ENCODE measurements at places on chromosomes 5 and 9.

- no peak for DNase-seq
Measured at GRCh38 chr5:103938146-103938695, 375.6 kb upstream of the NUDT12 start.

DNA sequence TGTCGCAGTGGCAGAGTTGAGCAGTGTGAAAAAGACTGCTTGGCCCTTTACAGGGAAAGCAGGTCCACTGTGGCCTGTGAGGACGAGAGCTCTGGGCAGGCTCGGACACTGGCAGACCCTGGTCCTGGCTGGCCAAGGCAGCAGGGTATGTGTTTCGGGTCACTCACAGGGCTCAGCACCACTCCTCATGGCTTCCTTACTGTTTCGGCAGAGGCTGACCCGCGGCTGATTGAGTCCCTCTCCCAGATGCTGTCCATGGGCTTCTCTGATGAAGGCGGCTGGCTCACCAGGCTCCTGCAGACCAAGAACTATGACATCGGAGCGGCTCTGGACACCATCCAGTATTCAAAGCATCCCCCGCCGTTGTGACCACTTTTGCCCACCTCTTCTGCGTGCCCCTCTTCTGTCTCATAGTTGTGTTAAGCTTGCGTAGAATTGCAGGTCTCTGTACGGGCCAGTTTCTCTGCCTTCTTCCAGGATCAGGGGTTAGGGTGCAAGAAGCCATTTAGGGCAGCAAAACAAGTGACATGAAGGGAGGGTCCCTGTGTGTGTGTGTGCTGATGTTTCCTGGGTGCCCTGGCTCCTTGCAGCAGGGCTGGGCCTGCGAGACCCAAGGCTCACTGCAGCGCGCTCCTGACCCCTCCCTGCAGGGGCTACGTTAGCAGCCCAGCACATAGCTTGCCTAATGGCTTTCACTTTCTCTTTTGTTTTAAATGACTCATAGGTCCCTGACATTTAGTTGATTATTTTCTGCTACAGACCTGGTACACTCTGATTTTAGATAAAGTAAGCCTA, 15.7 kb downstream of the SQSTM1 start:
- no peak for DNase-seq

DNA sequence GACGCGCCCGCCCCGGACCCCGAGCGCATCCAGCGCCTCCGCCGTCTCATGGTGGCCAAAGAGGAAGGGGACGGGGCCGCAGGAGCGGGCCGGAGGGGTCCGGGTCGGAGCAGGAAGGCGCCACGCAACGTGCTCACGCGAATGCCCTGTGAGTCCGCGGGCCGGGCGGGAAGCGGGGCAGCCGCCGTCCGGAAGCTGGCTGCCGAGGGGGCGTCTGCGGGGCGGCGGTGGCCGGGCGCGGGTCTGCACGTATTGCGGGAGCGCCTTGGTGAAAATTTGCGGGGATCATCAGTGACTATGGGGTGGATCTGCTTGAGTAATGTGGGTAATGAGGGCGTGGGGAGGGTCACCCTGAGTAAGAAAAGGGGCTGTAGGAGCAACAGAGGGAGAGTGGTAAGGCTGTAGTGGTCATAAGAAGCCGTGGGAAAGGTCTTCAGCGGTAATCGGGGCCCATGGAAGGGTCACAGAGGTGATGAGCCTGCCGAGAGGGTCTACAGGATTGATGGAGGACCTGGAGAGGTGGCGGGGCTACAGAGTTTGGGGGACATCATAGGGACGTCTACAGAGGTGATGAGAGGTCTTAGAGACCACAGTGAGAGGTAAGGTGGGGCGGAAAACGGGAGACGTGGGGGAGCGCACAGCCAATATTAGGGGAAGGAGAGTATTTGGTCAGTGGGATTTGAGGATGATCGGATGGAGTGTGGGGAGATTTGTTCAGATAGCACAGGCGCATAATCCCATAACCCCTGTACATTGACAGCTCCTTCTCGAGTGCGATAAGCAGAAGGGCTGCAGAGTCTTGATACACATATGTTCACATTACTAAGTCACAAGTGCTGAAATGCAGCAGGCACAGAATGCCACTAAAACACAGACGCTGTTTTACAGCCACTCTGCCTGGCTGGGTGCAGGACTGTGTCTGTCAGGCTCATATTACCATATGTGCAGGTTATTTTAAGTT, 819 bp downstream of the LSM11 start:
- peak; percentile 12 for DNase-seq

- no peak for DNase-seq
Measured at GRCh38 chr5:111201705-111202104, 22.5 kb upstream of the CAMK4 start.

DNA sequence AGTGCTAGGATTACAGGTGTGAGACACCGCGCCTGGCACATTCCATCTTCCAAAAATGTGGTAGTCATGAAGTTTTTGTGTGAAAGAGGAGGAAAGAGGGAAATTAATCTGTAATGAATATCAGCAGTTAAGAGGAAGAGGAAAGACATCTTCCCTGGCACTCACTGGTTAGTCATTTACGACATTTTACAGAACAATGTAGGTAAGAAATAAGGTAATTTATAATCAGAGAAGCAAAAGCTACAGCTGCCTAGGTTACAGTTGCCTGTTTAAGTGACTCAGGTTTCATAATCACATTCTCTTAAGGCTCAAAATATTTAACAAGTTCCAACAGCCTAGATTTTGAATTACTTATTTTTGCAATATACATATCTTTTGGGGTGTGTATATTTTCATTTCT, 26.9 kb downstream of the CNOT6 start:
- DNase-seq: no peak

DNA sequence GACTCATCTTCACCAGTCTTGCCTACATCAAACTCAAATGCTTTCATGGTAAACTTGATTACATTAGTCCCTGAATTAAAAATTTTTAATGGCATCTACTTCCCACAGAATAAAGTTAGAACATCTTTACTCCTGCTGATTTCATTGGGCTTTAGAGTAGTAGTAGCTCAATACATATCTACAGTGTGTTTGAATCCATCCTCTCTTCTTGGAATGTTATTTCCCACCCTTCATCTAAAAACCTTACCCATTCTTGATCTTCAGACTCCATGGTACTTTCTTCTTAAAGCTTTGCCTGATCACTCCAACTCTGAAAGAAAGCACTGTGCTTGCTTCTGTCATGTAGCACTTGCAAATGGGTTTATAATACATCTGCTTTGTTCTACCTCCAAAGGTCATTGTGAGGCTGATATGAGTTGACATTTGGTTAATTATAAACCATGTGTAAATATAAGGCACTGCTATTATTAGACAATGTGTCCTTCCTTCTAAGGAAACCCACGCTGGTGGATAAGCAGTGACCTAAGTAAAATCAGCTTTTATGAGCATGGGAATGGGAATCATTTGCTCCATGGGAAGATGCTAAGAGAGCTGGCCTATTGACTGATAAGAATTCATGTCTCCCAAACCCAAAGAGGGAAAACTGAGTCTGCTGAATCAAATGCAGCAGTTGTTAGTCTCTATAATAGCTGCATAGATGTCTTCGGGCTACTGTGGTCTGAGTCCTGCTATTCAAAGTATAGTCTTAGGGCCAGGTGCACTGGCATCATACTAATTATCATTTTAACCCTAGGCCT, 7.5 kb upstream of the PRLR start:
- no peak for DNase-seq

DNA sequence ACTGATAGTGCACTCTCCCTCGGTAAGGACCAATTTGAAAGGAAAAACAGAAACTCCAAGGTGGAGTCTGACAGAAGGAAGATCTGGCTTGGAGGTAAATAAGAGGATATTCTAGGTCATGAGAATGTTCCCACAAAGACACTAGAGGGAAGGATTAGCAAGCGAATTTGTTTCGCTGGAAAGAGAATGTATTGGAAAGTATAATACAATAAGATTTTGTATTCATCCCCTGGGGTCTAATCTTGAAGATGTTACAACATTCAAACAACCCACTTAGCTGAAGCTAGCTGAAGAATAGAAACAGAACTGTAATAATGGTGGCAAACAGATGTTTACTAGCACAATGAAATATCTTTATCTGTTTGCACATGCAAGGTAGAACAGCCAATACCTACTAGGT, 158.7 kb downstream of the GNAQ start:
- DNase-seq: no peak

- DNase-seq: no peak
Measured at GRCh38 chr5:126988021-126988569, 42.3 kb downstream of the MARCHF3 start.

DNA sequence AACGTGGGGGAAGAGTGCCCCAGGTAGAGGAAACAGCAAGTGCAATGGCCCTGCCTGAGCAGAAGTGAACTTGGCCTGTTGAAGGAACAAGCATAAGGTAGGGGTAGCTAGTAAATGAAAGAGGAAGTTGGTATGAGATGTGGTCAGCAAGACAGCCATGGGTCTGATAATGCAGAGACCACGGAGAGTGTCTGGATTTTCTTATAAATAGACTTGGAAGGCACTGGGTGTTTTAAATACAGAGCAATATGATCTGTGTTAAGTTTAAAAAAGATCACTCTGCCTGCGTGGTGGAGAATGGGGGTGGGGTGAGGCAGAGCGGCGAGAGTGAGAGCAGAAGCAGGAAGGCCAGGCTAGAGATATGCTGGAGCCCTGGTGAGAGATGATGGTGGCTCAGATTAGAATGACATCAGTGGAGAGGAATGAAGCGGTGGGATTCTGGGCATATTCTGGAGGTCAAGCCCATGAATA, 4.2 kb downstream of the ADAM19 start:
- DNase-seq: no peak

DNA sequence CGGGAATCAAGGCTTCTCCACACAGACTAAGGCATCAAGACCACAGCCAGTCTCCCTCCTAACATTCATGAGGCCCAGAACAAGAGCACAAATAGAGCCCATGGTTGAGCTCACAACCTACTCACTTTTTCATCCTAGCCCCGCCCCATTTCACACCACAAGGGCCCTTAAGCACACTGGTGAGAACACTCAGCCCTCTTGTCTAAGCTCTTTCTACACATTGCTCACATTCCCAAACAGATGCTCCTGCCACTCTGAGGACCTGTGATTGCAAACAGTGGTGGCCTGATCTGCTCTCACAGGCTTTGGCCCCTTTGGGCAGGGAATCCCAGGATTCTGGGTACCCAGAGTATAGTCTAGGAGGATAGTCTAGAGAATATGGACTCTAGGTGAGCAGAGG, 54.0 kb downstream of the FEM1C start:
- DNase-seq: no peak
